Sigmoid colon (tissue), 7 donors: ENCODE measurements at places on chromosomes 12 and 14. TPM values are rescaled to one million over a fixed set of nuclear protein-coding genes. Genes with fewer than 3 reads are reported as not detected.

MANSC1 gene
- total RNA-seq: 16.6 TPM

SLC38A4 gene
- 0.68 TPM for total RNA-seq

MORN3 gene
- not detected for total RNA-seq

AQP2 gene
- total RNA-seq: not detected

CCDC184 gene
- total RNA-seq: 2.1 TPM

ASIC1 gene
- total RNA-seq: 6.9 TPM

CACNA2D4 gene
- 3.2 TPM for total RNA-seq

CLEC12A gene
- total RNA-seq: 0.82 TPM

ARMH4 gene
- 5.0 TPM for total RNA-seq

GRCh38 chr14:63996625-63997220 lies 143.9 kb downstream of the SYNE2 start:
- no peak for DNase-seq

GRCh38 chr12:129532082-129532481 lies 371.7 kb downstream of the TMEM132D start:
- no peak for DNase-seq

GRCh38 chr14:24965934-24966578 lies 83.9 kb downstream of the STXBP6 start:
- peak; percentile 81 for DNase-seq

DNA sequence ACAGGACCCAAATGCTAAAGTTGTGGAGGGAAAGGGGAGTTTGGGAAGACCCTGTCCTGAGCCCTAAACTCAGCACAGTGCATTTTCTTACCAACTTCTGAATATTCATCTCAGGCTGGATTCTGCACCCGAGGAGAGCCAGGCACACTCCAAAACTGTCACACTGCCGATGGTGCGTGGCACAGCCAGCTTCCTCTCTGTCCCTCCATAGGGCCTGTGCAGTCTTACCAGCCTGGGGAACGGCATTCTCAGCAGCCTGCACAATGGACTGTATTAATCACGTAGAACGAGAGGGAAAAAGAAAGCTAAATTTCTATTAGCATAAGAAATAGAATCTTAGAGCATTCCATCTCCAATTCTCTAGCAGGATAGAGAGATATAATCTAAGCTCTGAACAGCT lies 71.3 kb upstream of the GPATCH2L start:
- no peak for DNase-seq

GRCh38 chr14:40269436-40269835 lies 837.2 kb upstream of the FBXO33 start:
- DNase-seq: no peak

DNA sequence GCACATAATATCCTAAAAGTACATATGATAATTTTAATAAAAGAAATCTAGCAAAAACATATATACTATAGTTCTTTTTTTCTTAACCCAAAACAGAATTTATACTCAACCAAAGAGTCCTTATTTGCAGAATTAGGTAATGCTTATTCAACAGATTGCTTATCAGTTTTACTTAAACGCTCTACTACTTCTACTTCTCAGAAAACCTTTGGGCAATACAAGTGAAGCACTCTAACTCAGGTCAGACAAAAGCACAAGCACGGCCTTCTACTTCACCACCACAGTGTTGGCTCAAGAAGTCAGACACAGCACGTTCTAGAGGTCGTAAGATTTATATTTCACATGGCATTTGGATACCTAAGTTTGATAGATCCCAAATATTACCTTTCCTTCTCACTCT lies 29.2 kb downstream of the DICER1 start:
- no peak for DNase-seq

GRCh38 chr14:89973234-89973823 lies 17.6 kb downstream of the TDP1 start:
- peak; percentile 80 for DNase-seq

DNA sequence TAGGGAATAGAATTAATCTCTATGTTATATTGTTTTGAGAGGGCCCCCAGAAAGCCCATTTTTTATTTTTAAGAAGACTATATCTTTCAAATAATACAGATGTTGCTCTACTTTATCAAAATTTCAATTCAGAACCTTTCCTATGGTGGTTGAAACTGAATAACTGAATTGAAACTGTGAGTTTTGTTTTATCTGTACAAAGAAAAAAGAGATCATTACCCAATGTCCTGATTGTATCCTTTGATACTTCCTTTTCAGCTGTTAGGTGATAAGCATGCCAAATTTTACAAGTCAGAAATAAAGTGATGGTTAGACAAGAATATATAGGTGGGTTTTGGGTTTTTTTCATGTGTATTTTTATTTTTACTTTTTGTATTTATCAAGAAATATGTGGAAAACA lies 1293.1 kb upstream of the USP15 start:
- DNase-seq: no peak

DNA sequence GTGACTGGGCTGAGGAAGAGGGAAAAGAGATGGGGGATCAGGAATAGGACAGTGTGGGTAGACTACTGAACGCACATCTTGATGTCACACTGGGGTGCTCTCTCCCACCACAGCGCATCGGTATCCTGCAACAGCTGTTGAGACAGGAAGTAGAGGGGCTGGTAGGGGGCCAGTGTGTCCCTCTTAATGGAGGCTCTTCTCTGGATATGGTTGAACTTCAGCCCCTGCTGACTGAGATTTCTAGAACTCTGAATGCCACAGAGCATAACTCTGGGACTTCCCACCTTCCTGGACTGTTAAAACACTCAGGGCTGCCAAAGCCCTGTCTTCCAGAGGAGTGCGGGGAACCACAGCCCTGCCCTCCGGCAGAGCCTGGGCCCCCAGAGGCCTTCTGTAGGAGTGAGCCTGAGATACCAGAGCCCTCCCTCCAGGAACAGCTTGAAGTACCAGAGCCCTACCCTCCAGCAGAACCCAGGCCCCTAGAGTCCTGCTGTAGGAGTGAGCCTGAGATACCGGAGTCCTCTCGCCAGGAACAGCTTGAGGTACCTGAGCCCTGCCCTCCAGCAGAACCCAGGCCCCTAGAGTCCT lies 6.9 kb downstream of the C1QL4 start:
- DNase-seq: peak; percentile 30

DNA sequence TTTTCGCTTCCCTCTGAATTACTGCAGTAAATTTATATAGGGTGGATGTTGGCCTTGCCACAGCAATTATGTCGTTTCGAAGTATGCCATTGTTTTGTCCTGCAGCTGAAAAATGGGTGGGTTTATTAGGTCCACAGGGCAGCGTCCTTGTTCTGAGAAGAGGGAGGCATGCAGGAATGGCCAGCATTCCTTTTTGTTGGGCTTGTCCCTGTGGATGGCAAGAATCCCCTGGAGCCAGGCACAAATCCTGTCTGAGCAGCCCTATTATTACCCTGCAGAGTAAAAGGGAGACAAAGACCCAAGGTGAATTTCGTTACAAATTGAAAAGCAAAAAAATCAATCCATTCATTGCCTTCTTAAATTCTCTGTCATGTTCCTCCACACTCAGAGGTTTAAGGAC lies 88.1 kb downstream of the CHST11 start:
- no peak for DNase-seq
